NCI-H187 (cell line): ENCODE measurements at places on chromosomes 7 and 10.

- no peak for DNase-seq
Observed at GRCh38 chr7:55212838-55213237, 152.3 kb upstream of the LANCL2 start.

DNA sequence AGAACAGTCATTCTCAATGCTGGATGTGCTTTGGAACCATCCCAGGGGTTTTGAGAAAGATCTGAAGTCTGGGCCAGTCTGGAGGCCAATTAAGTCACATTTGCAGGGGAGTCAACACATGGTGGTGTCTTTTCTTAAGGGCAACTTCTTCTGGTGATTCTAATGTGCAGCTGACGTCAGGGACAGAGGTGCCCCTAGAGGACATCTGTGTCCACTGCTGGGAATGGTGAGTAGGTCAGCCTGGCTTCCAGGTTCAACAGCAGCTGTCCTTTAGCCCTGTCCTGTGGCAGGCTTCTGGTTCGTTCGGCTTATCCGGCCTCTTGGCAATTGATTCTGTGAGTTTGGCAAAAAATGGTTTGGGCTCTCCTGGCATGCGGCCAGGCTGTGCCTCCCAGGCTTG, 269.7 kb upstream of the HABP2 start:
- no peak for DNase-seq

GRCh38 chr10:71780156-71780555, 6.8 kb upstream of the VSIR start:
- no peak for DNase-seq

DNA sequence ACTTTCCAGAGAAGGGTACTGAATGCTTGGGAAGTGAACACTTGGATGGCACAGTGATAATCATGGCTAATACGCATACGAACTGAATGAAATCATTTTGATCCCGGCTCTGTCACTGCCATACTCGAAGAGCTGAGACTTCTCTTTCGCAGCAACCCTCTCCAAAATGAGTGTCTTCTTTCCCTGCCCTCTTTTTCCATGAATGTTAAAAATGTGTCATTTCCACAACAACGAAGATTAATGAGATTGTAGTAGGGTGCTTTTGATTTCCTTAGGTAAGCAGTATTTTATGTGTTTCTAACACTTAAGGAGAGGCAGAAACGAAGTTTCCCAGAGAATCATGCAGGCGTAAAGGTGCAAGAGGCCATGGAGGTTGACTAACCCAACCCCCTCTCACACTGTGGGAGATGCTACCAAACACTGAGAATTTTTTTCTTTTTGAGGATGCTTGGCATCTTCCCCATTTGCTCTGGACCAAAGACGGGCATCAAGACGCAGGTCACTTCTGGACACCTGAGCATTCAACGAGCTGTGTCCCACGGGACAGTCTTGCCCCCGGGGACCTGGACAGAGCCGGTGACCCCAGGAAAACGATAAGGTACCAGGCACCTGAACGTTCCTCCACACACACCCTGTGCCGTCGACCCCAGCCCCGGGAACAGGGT, 823 bp downstream of the COPG2 start:
- DNase-seq = no peak

- DNase-seq = no peak
Observed at GRCh38 chr7:42082144-42082543, 154.9 kb downstream of the GLI3 start.

DNA sequence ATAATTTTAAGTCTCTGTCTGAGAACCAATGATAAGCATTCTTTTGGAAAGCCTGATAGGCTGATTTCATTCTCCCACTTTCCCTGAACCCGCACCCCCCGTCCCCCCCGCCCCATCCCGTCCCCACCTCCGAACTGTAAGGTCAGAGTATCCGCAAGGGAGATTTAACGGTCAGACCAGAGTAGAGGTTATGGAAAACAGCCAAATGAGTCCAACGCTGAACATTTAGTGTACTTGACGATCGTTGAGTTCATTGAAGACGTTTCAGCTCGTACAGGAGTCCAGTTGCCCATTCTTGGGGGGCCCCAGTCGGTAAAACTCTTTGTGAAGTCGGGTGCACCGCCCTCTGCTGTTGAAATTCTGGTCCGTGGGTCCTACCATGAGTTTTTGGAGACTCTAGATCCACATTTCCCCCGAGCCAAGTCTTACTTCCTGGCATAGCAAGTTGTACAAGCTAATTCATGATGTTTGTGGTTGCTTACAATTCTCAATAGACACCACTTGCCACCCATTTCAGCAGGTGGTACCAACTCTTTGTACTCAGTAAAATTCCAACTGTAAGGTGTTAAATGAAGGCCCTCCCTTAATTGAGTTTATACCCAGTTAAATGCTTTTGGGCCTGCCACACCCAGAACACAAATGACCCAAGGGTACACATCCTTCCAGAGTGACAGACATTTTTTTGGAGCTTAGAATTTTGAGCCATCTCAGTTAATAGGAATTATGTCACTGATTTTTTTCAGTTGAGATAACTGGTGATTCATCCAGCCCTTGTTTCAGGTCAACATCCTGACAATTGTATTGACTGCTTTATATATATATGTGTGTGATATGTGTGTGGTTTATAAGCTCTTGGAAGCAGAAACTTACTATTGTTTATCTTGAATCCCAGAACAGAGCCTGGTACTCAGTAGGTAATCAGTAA, 1.2 kb downstream of the MARCHF5 start:
- DNase-seq = no peak

DNA sequence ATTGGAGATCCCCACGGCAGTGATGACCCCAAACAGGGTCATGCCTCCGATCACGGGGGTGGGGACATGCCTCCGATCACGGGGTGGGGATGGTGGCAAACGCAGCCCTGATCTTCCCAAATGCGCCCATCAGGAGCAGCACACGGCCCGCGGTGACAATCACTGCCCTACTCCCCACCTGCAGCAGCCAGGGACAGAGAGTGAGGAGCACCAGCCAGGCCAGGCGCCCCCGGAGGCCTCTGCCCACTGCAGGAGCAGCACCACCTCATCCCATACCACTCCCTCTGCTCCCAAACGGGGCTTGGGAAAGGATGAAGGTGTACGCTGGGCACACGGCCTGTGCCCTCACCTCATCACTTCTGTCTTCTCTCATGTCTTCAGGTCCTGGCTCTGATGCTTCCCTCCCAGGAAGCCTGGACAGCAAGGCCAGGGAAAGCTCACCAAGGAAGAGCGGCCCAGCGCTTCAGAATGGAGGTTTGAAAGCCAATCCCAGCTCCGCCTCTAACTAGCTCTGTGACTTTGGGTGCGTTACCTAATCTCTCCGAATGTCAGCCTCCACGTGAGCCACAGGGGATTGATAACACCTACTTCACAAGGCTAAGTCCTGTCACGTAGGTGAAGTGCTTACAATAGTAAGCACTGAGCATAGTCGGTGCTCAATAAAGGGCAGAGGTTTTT, 37.1 kb downstream of the STRA8 start:
- DNase-seq = no peak

DNA sequence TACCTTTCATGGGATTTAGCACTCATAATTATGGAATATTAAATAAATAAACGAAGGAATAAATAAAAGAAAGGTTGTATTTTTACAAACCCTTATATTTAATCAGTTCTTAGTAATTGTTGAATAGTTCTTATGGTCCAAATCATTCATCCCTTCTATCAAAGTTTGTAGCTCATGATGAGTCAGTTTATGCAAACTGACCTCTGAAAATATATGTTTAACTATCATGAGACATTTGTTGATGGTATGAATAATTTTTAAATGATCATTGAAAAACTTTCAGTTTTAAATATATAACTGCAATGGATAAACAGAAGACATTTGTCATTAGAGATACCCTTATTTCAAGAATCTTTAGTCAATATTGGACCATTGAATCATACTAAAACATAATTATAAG, 411.2 kb upstream of the LRRTM3 start:
- DNase-seq = no peak

DNA sequence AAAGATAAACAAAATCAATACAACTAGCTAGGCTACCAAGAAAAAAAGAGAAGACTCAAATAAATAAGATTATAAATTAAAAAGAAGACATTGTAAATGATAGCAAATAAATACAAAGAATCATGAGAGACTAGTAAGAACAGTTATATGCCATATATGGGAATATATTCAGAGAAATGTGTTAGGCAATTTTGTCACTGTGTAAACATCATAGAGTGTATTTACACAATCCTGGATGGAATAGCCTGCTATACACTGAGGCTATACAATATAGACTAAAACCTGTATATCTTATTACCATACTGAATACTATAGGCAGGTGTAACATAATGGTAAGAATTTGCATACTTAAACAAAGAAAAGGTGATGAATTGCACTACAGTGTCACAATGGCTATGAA, 717.4 kb downstream of the PARD3 start:
- DNase-seq = no peak

GRCh38 chr10:20446561-20447193, 450.4 kb downstream of the NEBL start:
- DNase-seq = no peak

- DNase-seq = no peak
Observed at GRCh38 chr10:12077580-12078180, 8.9 kb downstream of the DHTKD1 start.

DNA sequence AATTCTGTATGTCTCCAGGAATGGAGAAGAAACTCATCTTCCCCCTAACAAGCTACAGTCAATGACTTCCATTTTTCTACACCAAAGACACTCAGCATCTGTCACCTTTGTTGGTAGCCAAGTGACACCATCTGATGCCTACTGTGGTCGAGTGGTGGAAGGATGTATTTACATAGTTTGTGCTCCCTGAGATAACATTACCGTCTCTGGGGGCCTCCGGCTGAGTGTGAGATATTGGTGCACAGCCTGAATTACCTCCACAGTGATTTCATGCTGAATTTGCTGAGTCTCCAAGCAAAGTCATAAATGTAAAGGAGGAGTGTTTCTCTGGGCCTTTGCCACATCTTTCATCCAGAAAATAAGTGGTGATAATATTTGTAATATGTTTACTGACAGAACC, 114.0 kb downstream of the GRID1 start:
- DNase-seq = no peak

GRCh38 chr10:114350751-114351150, 53.6 kb downstream of the AFAP1L2 start:
- no peak for DNase-seq

GRCh38 chr10:112741830-112742402, 208.1 kb upstream of the TCF7L2 start:
- DNase-seq = no peak

- no peak for DNase-seq
Observed at GRCh38 chr7:4018601-4019316, 663.3 kb upstream of the FOXK1 start.

DNA sequence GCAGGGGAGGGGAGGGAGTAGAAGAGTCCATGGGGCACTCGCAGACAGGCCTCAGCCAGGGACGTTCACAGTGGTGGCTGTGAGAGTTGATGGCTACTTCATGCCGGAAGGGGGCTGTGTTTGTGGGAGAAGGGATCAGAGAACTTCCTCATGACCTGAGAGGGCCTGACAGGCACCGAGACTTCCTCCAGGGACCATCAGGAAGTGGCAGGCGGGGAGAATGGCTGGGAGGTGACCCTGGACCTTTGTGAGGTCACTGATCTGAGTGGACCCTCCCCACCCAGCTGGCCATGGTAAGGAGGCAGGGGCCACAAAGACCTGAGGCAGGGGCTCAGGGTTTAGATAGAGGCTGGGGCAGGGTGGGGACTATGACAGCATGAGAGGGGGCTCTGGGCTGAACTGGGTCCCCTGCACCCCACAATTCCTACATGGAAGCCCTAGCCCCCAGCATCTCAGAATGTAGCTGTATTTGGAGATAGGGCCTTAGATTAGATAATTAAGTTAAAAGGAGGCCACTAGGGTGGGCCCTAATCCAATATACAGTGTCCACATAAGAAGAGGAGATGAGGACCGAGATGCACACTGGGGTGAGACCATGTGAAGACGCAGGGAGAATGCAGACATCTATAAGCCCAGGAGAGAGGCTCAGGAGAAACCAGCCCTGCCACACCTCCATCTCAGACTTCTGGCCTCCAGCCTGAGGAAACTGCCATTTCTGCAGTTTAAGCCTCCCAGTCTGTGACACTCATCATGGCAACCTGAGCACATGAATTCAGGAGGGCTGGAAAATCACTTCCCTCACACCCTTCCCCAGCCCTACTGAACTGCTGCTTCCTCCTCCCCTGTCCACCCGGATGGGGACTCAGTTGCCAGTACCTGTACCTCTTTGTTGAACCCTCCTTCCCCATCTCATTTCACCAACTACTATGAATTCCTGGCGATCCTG, 273.9 kb upstream of the ZNF32 start:
- no peak for DNase-seq

DNA sequence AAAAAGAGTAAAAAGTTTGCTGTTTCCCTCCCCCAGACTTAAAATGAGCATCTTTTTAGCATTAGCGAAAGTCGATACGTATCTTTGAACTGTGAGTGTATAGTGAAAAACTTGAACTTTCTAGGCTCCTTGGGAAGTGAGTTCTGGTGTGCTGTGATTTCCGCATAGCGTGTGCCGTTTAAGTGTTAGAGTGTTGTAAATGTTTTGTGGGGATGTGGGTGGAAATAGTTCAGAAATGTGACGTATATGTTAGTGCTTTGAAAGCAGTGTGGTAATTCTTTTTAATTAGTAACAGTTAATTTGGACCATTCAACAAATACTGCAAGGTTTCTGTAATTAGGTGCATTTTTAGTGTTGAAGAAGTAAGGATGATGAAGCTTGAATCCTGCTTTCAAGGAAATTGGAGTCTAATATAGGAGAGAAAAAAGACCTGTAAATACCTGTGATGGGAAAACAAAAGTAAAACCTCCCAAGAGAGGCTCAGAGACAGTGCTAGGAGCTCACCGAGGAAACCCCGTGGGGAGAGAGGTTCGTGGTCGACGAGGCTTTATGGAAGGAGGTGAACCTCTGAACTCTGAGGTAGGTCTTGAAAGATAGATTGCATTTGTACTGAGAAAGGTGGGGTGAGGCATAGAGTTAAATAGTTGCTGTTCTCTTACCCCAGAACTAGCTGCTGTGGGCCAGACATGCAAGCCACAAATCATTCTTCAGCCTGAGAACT, 40.8 kb downstream of the RBM33 start:
- DNase-seq = no peak

- no peak for DNase-seq
Observed at GRCh38 chr7:137950263-137950621, 51.6 kb downstream of the CREB3L2 start.

DNA sequence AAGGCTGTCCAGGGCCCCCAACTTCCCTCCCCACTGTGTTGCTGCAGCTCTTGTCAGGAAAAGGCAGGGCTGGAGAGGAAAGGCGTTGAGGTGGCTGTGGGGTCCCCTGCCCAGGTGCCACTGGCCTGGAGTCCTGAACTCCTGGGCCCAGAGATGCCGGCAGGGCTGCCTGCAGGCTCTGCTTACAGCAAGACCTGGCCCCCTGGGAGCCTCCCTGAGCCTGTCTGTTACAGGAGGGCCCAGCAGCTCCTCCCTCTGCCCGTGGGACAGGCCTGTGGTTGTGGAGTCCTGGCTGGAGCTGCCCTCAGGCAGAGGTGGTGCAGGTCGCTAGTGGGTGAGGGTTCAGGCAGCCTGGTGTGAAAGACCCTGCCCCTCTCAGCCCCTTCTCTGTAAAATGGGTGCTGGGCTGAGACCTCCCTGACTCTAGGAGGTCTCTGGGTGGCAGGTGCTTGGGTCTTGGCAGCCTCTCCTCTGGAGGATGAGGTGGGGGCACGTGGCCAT, 9.9 kb downstream of the ANTXRL start:
- DNase-seq = no peak
